Activated T-helper 1 cell treated with anti-CD3 and anti-CD28 coated beads, Interleukin-2, amount 50 U/mL, for 16 hours (primary cell): ENCODE measurements at places on chromosomes 7 and 10.

- DNase-seq = no peak
Measured at GRCh38 chr7:15476531-15476918, 85.3 kb downstream of the AGMO start.

DNA sequence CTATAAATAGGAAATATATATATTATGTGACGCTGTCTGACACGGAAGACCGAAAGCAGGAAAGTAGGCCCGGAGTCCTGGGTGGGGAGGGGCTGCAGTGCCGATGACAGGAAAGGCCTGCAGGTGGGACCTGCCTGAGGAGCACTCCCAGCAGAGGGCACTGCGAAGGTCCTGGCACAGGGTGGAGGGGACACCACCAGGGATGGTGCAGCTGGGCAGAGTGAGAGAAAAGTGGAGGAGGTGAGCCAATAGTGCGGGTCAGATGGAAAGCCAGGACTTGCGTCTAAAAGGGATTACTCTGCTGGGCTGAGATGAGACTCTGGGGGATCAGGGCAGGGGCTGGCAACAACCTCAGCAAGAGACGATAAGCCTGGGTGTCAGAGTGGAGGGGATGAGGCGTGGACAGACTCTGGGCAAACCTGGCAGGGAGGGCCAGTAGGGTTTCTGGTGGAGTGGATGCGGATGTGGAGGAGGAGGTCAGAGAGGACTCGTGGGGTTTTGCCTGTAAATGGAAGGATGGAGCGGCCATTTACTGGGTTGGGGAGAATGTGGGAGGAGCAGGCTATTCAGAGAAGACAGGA is 118.2 kb upstream of the ZNF746 start:
- DNase-seq = no peak

DNA sequence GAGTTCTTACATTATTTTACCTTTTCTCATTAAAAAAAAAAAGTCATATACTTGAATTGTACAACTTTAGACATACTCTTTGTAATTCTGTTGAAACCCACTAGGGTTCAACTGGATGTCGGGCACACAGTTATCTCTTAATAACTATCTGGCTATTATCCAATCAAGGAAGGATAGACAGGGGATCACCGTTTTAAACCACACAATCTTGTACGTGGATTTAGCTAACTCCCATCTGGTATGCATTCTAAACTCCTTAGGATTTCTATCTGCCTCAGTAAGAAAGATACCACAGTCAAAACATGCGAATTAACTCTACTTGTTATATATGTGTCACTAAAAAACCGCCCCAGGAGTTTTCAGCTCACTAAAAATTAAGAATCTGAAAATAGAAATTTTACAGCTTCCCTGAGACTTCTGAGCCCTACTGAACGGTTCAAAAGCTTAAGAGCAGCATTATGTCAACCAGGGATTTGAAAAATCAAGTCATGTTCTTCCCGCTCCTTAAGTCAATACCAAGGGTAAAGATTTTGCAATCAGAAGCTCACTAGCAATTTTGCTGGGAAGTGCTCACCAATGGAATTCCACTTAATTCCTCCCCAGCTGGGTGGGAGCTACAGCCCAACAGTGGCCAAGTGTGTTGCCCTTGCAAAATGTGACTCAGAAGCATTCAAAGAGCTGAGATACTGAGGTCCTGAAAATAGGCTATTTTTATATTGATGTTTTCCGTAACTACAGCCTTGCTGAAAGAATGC is 267.0 kb downstream of the FRMD4A start:
- DNase-seq = no peak

GRCh38 chr10:113965077-113965476 is 78.6 kb upstream of the ADRB1 start:
- DNase-seq = no peak

GRCh38 chr10:120987359-120987758 is 136.2 kb downstream of the WDR11 start:
- DNase-seq = no peak

DNA sequence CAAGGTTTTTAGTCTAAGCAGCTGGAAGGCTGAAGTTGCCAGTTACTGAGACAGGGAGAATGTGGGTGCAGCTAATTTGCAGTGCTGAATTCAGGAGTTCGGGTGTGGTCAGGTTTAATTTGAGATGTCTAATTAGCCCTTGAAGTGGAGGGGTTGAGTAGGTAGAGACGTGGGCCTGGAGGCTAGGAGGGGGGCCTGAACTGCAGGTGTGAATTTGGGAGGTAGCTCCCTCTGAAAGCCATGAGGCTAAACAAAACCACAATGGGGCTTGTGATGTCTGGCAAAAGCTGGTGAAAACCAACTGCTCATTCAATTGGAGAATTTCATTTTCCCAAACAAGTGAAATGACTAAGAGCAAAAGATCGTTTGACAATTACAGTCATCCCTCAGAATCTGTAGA is 246.0 kb upstream of the NFE2L3 start:
- DNase-seq = no peak

DNA sequence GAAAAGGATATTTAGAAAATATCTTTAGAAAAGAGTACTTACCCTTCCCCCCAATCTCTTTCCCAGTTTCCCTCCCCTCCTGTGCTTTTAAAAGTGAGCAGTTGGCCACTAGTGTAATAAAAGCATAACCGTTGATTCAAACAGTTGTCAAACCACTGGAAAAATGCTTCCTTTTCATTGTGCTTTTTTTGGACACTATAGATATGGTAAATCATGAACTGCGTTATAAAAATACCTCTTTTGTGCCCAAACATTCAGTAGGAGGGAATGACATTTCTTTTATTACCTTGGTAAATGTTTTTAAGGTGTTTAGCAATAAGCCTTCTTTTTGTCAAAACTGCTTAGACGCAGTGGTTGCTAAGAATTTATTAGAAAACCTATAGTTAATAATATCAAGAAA is 232.4 kb downstream of the SLC25A13 start:
- DNase-seq = no peak

DNA sequence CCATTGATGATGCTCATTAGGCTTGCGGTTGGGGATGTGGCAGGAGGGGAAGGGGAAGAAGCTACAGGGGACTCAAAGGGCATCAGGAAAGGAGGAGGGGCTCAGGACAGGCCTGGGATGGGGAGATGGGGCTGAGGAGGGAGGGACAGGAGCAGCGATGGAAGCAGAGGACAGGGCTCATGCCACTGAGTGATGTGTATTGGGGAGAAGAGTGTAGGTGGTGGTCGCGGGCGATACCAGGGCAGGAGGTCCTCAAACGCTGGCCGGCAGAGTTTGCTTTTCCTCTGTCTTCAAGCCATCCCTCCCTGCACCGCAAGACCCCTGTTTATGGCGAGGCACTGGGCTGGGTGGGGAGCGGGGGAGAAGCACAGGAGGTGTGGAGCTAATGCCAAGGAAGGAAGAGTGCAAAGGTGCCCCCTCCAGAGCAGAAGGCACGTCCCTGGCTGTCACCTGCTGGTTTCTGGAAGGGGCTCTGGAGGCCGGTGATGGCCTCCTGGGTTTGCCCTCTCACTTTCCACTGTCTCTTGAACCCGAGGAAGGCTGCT is 134.7 kb downstream of the SVIL start:
- no peak for DNase-seq

DNA sequence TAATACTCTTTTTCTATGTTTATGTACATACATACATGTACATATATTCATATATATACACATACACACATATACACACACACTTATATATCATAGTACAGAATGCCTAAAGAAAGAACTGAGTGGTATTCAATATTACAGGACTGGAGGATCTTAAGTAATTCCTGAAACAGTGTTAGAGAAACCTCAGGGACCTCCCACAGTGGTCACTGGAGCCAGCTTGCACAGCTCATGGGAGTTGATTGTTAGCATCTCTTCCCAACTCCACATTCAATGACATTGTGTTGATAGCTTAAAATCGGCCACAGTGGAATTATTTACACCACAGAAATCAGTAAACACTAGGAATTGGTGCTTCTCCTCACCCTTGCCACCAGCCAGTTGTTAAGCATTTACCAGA is 6.0 kb downstream of the LRRC17 start:
- no peak for DNase-seq

DNA sequence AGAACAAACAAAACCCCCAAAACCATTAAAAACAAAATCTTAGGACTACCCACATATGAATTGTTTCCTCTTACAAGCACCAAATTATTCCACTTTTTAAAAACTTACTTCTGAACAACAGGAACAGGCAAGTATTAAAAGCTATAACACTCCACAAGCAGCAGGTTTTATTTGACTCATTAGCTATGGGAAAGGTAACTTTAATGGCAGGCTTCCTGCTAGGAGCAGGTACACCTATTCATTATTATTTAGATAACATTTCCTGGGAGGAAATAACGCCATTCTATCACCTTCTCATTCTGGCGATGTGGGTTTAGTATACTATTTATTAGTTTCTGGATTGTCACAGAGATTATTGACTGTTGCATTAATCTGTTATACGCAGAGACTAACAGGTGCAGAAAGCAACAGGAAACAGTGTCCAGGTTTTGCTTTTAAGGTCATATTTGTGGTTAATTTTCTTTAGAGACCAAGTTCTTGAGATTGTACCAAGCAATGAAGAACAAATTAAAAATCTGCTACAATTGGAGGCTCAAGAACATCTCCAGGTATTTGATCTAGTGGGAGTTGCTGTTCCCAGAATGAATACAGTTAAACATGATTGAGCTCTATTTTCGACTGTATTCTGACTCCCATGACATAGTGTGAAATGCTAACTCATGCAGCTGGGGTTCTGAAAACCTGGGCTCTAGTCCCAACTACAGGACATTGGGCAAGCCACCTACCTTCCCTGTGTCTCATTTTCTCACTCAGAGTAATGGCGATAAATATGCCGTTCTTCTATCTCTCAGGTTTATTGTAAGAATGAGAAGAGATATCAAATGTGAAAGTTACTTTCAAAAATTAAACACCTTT is 2.0 kb downstream of the CPA2 start:
- no peak for DNase-seq

DNA sequence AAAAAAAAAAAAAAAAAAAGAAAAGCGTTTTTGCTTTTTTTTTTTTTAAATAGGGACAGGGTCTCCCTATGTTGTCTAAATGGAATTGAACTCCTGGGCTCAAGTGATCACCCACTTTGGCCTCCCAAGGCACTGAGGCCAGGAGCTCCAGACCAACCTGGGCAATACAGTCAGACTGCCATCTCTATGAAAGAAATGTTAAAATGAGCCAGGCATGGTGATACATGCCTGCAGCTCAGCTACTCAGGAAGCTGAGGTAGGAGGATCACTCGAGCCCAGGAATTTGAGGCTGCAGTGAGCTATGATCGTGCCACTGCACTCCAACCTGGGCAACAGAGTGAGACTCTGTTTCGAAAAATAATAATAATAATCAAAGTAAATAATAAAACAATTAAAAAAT is 16.5 kb upstream of the LMTK2 start:
- DNase-seq = no peak

- DNase-seq = no peak
Measured at GRCh38 chr7:105084581-105084980, 70.6 kb downstream of the KMT2E start.

DNA sequence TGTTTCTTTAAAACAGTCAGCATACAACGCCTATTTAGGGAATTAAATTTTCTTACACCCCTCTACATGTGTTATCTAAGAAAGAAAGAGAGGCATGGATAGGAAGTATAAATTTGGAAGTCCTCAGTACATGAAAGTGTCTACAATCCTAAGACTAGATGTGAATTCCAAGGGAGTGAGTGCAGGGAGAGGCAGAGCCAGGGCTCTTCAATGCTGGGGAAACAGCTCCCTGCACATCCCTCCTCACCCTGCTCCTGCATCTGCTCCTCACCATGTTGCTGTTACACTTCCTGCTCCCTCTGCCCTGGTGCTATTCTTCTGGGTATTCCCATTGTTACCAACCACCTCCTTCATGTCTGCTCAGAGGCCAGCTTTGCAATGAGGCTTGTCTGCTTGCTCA is 229.1 kb upstream of the AKR1E2 start:
- DNase-seq = no peak

DNA sequence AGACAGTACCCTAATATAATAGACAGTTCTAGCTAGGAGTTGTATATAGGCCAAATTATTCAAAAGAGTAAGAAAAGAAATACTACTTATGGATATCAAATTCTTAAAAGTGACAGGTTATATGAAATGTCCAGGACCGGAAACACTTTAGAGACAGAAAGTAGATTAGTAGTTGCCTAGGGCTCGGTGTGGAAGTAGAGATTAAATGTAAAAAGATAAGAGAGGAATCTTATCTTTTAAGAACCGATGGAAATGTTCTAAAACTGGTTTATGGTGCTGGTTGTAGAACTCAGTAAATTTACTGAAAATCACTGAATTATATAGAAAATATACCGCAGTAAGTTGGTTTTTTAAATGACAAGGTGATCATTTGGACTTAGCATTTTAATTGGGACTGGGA is 147.5 kb upstream of the ASAH2 start:
- no peak for DNase-seq

DNA sequence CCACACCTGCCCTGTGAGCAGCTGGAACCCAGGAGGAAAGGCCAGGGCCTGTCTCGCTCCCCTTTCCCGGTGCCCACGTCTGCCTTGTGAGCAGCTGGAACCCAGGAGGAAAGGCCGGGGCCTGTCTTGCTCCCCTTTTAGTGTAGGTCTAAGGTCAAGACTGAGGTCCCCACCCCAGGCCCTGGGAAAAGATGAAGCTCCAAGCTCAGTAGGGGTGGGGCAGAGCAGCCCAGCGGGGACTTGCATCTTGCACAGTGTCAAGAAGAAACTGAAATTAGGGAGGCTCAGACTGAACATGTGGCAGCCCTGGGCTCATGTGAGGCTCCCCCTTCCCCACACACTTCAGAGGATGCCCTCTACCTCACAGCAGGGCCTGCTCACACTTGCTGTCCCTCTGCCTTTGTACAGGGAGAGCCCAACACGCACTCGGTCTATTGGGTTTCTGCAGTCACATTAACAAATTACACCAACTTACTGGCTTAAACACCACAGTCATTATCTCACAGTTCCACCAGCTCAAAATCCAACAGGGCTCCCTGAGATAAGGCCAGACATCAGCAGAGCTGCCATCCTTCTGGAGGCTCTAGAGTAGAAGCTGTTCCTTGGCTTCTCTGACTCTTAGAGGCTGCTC is 12.4 kb downstream of the POLL start:
- DNase-seq = no peak
